Right atrium auricular region (tissue), 2 donors: ENCODE measurements at places on chromosomes 12 and 14.

- H3K36me3 ChIP-seq: no peaks in the 10 kb centered on the region
- H3K4me1 ChIP-seq: no peaks in the 10 kb centered on the region
- DNase-seq: no peak
- no peak overlapping the region for H3K4me3 ChIP-seq
Observed at GRCh38 chr12:62654326-62655241, 188.0 kb downstream of the MON2 start.

DNA sequence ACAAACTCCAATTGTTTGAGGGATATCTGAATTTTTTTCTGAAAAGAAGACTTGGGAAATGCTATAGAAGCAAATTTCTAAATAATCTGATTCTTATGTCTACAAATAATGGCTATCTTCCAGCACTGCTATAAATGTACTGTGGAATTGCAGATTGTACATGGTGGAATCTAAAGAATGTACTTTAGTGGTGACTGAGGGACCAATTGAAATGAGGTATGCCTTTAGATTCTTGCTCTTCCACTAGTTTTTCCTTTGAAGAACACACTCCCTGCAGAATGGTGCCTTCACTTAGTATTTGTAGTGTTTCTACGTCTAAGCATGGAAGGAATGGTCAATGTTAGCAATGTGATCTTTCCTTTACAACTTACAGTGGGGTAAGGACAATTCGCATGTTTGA lies 11.7 kb upstream of the PRB4 start:
- no peaks in the 10 kb centered on the region for H3K36me3 ChIP-seq
- no peak overlapping the region for H3K4me3 ChIP-seq
- H3K27ac ChIP-seq: no peak overlapping the region
- no peaks in the 10 kb centered on the region for H3K27me3 ChIP-seq
- H3K4me1 ChIP-seq: no peaks in the 10 kb centered on the region
- no peak for DNase-seq

DNA sequence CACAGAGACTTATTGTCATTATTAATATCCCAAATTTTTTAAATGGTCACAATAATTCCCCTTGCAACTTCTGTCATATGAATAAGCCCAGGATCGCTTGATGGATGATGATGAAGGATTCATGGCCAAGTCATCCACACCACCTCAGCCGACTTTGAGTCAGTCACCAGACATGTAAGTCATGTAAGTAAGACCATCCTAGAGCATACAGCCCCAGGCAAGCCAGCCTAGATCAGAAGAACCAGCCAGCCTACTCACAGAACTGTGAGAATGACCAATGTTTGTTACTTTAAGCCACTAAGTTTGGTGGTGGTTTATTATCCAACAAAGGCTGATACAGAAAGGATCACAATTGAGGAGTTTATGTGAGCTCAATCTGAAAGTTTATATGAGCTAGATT lies 341.8 kb downstream of the NRXN3 start:
- H3K27me3 ChIP-seq: no peaks in the 10 kb centered on the region
- no peak overlapping the region for H3K27ac ChIP-seq
- no peaks in the 10 kb centered on the region for H3K4me1 ChIP-seq
- H3K36me3 ChIP-seq: no peaks in the 10 kb centered on the region
- no peak overlapping the region for H3K4me3 ChIP-seq
- no peak for DNase-seq

GRCh38 chr12:68169213-68169889 lies 9.8 kb upstream of the IFNG start:
- H3K27me3 ChIP-seq: no peaks in the 10 kb centered on the region
- no peak overlapping the region for H3K27ac ChIP-seq
- no peaks in the 10 kb centered on the region for H3K4me1 ChIP-seq
- H3K36me3 ChIP-seq: no peaks in the 10 kb centered on the region

DNA sequence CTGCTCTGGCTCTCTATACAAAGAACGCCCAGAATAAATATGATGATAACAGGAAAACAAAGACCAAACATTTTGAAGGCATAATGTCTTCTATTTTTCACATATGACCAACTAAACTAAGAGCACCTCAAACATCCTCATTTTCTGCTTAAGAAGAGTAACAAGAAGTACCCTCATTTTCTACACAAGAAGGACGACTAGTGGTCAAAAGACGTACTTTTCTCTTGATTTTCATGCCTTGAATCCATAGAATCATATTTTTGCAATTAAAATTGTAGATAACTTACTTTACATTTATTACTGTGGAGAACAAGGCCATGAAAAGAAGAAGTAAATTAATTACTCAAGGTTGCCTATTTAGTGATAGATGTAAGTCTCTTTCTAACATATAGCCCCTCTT lies 358.6 kb downstream of the DUSP6 start:
- no peaks in the 10 kb centered on the region for H3K27me3 ChIP-seq
- H3K4me1 ChIP-seq: no peaks in the 10 kb centered on the region
- H3K27ac ChIP-seq: no peak overlapping the region
- H3K4me3 ChIP-seq: no peak overlapping the region
- H3K36me3 ChIP-seq: no peaks in the 10 kb centered on the region
